ENCODE measurements at places on chromosomes 16 and 17.
A peak's percentile ranks its signal among the peaks of the same experiment; 100 is the strongest.

- no peak for ATAC-seq
Measured at GRCh38 chr16:23679274-23679985, 741 bp downstream of the PLK1 start.

- ATAC-seq: peak; percentile 71
Measured at GRCh38 chr17:43588664-43589435, 42.7 kb upstream of the ETV4 start.

DNA sequence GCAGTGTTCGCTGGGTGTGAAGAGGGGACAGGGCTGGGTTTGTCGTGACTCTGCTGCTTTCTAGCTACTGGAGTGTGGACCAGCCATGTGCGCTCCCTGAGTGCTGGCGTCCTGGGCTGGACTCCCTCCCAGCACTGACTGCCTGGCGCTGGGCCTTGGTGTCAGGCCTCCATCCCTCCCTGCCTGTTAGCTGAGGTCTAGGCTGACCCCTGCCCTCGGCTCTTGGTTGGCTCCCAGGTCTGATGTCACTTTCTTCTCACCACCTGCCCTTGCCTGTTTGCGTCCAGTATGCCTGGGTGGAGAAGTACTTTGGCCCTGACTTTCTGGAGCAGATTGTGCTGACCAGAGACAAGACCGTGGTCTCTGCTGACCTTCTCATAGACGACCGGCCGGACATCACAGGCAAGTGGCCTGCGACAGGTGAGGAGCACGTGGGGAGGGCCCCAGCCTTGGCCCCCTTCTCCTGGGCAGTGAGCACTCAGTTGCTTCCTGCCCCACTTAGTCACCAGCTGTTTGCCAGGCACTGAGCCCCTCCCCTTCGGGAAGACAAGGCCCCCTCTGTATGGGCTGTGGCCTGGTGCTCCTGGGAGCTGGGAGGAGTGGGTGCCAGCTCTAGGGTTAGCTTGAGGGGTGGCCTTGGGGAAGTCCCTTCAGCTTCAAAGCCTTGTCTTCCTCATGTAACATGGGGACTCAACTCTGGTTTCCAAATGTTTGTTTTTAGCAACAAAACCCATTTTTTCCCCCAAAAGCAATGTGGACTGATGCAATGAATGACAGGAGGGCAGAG is 41.5 kb downstream of the NT5M start:
- ATAC-seq: no peak

DNA sequence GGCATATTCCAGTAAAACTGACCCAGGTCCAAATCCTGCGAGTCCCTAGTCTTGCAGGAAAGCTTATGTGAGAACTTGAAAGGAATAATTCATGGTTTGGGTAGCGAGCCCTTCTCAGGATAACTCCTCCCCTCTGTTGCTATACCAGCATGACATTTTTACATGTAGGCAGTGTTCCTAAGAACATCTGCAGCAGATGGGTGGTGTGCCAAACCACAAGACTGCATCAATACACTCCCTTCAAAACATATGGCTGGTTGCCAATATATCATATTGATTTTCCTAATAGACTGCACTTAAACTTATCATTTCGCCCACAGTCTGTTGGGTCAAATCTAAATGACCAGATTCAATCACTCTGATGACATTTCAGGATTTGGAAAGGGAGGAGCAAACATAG is 19.9 kb downstream of the PSME3IP1 start:
- ATAC-seq: no peak

DNA sequence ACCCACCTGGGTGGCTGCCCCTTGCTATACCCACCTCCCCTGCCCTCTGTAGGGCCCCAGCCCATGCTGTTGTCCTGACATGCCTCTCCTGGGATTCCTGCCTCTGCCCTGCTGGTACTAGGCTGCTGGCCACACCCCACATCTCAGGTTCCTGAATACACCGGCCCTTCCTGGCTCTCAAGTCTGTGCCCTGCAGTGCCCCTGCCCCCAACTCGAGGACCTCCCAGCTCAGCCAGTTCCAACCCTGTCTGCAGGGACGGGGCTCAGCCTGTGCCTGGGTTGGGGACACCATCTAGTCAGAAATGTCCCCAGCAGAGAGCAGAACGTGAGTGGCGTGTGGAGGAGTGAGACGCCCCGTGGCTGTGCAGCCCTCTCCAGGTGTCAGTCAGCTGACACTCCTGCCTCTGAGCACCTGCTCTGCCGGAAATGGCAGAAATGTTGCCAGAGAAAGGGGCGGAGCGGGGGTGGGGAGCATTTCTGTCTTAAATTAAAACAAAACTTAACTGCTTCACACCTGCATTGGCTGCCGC is 28.7 kb downstream of the ACSF3 start:
- no peak for ATAC-seq

DNA sequence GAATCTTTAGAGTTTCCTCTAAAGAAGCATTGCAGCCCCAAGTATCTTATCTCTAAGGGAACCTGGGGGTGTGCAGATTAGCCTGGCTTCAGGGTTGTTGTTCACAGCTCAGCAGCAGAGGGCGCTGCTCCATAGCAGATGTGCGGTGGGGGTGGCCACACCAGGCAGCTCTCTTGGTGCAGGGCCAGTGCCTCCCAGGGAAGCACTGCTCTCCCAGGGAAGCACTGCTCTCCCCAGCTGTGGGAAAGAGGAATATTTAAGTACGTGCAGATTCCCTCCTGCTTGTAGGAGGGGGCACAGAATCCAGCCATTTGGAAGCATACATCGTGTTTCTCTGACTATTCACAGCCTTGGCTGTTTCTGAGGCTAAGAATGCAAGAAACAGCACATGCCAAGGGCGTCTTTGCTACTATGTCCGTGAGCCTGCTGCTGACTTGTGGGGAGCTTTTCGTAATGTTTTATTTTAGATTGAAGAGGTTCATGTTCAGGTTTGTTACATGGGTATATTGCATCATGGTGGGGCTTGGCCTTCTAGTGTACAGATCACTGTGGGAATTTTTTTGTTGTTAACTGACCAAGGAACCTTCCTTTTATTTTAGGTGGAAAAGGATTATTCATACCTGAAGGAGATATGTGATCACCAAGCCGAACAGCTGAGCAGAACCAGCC is 217.8 kb downstream of the SPECC1 start:
- peak; percentile 76 for ATAC-seq

DNA sequence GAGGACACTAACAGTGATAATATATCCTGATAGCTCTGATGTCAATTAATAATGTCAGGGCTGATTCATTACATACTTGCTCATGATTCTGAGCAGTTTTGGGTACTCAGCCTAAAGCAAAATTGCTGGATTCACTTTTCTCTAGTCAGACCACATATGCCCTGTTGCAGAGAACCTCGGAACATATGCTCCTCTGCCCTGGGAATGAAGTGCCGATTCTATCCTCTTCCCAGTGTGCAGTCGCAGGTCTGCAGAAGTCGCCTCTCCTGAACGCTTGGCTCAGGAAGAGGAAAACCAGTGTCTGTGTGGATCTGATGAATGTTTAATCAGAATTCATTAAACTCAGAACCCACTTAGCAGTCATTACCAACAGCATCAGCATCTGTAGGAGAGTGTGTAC is 34.5 kb downstream of the ABCC12 start:
- no peak for ATAC-seq

DNA sequence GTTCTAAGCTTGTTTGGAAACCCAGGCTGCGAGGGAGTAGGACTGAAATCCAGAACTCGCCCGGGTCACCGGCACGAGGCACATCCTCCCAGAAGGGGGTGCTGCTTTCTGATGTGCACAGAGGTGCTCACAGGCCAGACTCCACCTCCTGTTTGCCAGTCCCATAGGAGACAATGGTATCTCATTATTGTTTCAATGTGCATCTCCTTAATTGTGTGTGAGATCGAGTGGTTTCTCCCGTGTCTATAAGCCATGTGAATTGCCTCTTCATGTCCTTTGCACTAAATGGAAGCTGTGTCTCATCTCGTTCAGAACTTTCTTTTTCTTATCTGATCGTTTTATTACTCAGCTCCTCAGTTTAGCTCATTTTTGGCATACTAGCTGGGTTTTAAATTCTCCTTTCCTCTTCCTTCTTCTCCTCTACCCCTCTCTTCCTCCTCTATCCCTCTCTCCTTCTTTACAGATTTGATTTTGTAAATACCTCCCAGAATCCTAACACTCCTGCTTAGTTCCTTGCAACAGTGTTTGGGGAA is 32.1 kb upstream of the PRKCB start:
- ATAC-seq: no peak

DNA sequence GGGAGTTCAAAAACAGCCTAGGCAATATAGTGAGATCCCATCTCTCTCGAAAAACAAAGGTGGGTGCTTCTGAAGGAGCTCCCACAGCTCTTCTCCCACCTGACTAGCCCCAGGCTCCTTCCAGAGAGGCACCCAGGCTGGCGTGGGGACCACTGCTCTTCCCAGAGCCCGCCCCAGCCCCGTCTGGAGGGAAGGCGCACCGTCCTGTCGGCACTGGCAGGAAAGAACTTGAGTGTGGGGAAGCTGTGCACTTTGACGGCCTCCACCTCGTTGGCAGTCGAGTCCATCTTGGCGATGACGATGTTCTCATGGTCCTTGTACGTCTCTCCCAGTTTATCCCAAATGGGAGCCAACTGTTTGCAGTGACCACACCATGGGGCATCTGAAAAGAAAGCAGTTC is 10.5 kb upstream of the PPP1R27 start:
- ATAC-seq: no peak

DNA sequence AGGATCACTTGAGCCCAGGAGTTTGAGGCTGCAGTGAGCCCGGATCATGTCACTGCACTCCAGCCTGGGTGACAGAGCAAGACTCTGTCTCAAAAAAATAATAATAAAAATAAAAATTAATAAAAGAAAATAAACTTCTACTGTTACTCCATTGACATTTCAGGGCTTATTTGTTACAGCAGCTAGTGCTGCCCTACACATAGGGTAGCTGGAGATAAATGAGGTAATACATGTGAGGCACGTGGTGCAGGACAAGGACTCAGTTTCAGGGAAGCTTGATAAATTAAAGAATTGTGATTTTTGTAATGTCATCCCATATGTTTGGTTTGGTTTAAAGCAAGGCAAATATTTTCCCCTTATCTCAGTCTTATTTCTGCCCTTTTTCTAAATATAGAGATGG is 80.3 kb downstream of the GSG1L start:
- no peak for ATAC-seq

GRCh38 chr17:68576811-68577496 is 24.2 kb downstream of the FAM20A start:
- peak; percentile 82 for ATAC-seq

GRCh38 chr17:7047566-7047965 is 3.7 kb upstream of the SLC16A11 start:
- ATAC-seq: no peak

DNA sequence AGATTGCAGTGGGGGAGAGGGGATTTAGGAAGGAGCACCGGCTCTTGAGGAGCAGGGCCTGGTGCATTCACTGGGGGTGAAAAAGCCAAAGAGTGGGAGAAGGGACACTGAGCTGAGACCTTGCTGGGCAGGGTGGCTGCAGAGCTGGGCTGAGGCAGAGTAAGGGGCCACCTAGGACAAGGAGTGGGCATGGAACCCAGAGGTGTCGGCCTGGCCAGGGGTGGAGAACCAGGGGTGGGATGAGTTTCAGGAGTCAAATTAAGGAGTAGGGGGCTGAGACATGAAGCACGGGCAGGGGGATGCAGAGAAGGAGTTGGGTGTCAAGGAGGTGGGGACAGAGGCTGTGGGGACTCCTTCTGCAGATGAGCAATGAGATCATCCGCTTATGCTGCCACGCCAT is 20.1 kb downstream of the DNAH2 start:
- no peak for ATAC-seq

DNA sequence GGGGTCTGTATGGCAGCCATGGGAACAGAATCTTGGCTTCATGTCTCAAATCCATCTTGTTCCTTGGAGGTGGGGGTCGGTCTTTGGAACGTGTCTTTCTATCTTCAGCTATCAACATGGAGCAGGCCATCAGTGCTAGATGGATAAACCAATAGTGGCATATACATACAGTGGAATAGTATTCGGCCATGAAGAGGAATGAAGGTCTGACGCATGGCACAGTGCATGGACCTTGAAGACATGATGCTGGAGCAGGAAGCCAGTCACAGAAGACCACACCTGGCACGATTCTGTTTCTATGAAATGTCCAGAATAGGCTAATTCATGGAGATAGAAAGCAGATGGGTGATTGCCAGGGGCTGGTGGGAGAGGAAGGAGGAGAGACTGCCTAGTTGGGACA is 7.8 kb downstream of the KCNG4 start:
- ATAC-seq: no peak

- ATAC-seq: no peak
Measured at GRCh38 chr17:65121368-65121767, 15.8 kb upstream of the RGS9 start.

GRCh38 chr16:17371299-17371698 is 99.5 kb downstream of the XYLT1 start:
- ATAC-seq: no peak

GRCh38 chr17:44348234-44348987 is 3.3 kb downstream of the GRN start:
- no peak for ATAC-seq

- no peak for ATAC-seq
Measured at GRCh38 chr17:75920045-75920560, 15.4 kb upstream of the MRPL38 start.

GRCh38 chr16:49280105-49280741 is 1.4 kb downstream of the CBLN1 start:
- ATAC-seq: no peak

- ATAC-seq: no peak
Measured at GRCh38 chr16:969508-970385, 1.0 kb downstream of the LMF1 start.

- ATAC-seq: no peak
Measured at GRCh38 chr16:70697594-70698170, 11.8 kb upstream of the MTSS2 start.

DNA sequence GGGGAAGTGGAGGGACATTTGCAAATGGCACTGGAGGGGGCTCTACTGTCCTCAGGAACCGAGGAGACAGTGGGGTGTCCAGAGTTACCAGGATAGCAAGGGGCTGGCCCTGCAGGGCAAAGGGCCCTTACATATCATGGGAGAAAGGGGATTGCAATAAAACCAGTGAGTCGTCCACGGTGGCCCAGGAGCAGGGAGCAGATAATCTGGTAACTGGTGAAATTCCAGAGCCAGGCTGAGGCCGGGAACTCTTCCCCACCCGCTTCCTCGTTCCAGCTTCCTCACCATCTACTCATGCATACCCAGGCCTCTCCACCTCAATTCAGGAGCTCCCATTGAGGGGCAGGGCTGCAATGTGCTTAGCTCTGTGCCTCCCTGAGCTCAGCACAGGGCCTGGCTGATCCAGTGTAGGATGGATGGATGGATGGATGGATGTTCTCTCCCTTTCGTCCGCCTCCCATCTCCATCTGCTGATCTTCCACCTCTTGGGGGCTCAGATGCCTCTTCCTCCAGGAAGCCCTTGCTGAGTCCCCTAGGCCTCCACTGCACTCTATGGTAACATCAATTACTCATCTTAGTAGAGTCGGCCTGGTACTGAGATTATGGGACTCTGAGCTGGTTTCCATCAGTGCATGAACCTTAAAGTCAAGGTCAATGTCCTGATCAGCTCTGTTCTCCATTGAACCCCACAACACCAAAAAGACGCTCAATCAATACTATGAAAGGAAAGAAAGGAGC is 41.2 kb upstream of the NDRG4 start:
- ATAC-seq: no peak

DNA sequence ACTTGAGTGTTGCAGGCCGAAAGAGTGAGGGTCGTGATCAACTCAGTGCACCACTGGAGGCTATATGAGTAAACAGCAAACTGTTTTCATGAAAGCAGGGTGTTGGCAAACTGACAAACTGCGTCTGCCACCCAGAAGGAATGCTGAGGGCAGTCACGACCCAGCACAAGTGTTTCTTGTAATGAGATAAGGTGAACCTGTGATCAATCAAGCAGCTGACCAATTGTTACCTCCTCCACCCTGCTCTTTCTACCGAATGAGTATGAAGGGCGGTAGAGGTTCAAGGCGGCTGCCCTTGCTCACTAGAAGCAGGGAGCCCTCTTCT is 5.5 kb upstream of the SRL start:
- ATAC-seq: no peak

GRCh38 chr16:68734782-68735181 is 2.3 kb upstream of the CDH1 start:
- no peak for ATAC-seq
